Tibial nerve (tissue), 4 donors: ENCODE measurements at places on chromosomes 1 and 21. TPM values are rescaled to one million over a fixed set of nuclear protein-coding genes. Genes with fewer than 3 reads are reported as not detected.

DNA sequence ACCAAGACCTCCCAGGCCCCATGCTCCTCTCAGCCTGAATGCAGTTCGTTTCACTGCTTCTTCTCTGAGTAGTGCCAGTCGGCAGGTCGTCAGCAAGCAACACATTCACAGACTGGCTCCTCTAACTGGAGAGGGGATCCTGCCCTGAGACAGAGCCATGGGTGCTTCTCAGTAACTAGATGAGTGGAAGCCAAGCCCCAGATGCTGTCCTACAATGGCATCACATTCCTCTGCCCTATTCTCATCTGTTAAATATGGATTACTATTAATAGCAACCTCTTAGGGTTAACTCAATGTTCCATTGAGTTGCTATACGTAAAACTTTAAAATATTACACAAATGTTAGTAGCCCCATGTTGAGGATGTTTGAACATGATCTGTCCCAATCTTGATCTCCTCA lies 84.2 kb upstream of the S1PR1 start:
- no peak for DNase-seq

ANGPTL3 gene
- not detected for total RNA-seq

MTOR gene
- 40.4 TPM for total RNA-seq

DNA sequence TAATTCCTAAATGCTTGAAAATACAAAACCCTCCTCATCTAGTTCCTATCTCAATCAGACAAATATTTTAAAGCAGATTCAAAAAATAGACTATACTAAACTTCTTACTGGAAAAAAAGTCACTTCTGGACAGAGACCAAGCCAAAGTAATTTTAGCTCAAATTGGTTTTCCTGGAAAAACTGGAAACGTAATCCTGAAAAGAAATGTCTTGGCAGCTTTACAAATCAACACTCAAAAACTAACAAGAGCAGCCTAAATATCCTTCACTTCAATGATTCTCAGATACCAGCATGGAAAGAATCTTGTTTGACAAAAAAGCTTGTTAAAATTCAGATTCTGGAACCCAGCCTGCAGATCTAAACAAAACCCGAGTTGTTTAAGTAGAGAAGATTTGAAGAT lies 9.1 kb upstream of the GPR88 start:
- DNase-seq = no peak

DNA sequence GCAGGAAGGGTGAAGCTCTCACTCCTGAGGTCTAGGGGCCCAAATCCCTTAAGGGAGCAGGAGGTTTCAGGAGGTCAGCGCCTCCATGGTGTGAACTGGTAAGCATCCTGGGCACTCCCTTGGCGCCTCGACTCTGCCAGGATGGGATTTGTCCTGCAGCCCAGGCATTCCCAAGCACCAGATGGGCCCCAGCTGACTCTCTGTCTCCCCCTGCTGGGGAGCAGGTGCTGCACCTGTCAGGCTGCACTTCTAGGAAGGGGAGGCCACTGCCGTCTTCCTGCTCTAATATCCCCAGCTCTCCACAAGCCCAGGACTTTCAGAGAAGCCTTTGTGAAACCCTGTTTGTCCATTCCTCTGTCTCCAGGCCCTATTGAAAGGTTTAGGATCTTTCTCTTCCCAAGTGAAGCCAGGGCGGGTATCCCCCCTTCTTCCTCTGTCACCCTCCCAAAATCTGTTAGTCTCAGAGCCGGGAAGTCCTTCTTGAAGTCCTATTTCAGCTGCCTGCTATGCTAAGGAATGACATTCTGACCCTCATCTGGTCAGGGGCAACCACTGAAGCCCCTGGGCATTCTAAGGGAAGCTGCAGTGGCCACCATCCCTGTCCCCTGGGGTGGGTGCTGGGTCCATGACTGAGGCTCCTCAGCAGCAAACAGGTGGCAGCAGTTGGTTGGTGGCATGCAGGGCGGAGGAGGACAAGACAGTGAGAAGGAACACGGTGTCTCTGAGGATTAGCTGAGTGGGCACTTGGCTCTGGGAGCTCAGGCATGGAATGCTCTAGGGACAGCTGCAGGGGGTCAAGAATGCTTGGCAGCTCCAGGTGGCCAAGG lies 3.2 kb downstream of the MYBPH start:
- no peak for DNase-seq

SPATA1 gene
- not detected for total RNA-seq

DNA sequence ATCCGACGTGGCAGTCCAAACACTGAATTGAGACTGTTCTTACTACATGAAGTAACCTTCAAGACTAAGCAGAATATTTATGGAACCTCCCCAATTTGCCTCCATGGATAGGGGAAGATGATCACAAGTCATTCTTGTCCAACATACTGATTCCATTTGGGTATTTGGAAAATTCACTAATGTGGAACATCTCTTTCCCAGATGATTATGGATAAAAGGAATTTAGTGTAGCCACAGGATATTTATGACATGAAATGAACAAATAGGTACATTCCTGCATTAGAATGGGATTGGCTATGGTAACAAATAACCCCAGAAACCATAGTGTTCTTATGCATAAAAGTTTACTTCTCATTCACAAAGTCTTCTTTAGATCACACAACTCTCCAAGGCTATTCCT lies 40.2 kb upstream of the SGIP1 start:
- no peak for DNase-seq

DNA sequence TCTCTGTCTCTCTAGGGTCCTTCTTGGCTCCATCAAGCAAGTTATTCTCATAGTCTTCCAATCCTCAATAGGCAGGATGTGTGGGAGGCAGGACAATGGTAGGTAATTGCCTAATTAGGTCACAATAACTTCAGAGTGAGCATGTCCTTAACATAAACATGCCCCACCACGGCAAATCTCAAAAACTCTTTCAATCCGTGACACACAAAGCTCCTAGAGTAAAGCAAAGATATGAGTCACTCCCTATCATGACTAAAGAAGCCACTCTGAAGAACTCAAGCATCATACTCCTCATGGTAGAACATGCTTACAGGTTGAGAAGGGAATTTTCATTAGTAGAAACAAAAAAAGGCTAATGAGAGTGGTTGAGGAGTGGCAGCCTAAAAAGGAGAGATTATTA lies 4.9 kb downstream of the HAO2 start:
- no peak for DNase-seq

CA6 gene
- not detected for total RNA-seq

DNA sequence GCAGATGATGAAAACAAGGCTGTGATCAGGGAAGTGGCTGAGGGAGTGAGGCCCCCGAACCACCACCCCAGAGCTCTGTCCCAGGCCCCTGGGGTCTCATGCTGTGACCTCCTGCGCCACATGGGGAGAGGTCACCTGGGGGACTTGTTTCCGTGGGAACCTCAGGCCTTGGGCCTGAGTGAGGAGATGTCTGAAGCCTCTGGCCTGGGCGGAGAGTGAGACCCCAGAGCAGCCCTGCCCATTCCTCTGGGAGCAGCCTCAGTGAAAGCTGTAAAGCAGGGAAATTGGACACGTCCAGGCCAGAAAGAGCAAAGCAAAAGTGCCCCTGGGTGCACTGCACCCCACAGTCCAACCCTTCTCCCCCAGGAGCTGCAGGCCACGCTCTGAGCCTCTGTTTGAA lies 16.5 kb upstream of the NPHP4 start:
- DNase-seq = no peak

AKNAD1 gene
- total RNA-seq = not detected

- no peak for DNase-seq
Observed at GRCh38 chr1:173137107-173137706, 69.9 kb downstream of the TNFSF4 start.

- DNase-seq = no peak
Observed at GRCh38 chr1:54857746-54858561, 29.0 kb downstream of the DHCR24 start.

DIO1 gene
- total RNA-seq = not detected

DNA sequence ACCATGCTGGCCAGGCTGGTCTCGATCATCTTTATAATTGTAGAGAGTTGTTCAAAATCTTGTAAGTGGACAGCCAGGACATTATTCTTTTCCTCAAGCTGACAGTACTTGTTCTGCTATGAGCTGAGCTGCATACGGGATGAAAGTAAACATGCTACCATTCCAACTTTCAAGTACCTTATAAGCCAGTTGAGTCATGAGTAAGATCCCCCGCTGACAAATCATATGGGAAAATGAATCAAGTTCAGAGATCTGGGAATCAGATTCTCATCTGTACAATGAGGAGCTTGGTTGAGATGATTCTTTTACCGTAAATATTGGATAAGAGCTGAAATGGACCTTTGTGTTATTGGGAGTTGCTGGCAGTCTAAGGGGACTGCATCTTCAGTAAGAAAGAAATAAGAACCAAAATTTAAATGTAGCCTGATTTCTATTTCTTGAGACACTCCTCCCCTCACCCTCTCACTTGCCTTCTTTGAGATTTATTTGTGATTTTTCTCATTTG lies 62.7 kb downstream of the CENPF start:
- no peak for DNase-seq

GRCh38 chr21:25970254-25970930 lies 200.2 kb downstream of the APP start:
- no peak for DNase-seq

DNA sequence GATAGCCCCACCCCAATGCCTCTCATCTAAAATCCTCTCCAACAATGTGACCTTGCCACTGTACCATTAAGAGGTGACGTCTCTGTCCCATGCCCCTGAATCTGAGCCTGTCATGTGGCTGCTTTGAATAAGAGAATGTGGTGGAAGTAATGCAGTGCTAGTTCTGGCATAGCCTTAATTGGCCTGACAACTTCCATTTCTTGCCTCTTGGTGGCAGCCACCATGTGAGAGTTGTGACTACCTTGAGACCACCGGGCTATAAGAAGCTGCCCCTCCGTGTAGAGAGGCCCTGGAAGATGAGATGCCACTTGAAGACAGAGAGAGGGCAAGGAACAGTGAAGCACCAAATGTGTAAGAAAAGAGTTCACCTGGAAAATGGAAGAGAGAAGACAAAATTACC lies 95.4 kb downstream of the POFUT2 start:
- no peak for DNase-seq

PTAFR gene
- total RNA-seq = 11.1 TPM

- no peak for DNase-seq
Observed at GRCh38 chr1:90534663-90535295, 182.3 kb downstream of the BARHL2 start.

HAO2 gene
- not detected for total RNA-seq

- no peak for DNase-seq
Observed at GRCh38 chr1:106366627-106367319, 689.7 kb upstream of the PRMT6 start.

- no peak for DNase-seq
Observed at GRCh38 chr1:61993331-61993961, 201.2 kb upstream of the L1TD1 start.
